ENCODE measurements at places on chromosomes 7 and 10. TPM values are rescaled to one million over a fixed set of nuclear protein-coding genes. Genes with fewer than 3 reads are reported as not detected.

RNLS gene
- 10.2 TPM for total RNA-seq

ASZ1 gene
- not detected for total RNA-seq

FXYD4 gene
- not detected for total RNA-seq

CHAT gene
- total RNA-seq: not detected

SEC31B gene
- 1.2 TPM for total RNA-seq

PRR15 gene
- total RNA-seq: 0.22 TPM

CCDC126 gene
- 5.8 TPM for total RNA-seq

GPR26 gene
- not detected for total RNA-seq

MYPN gene
- 0.25 TPM for total RNA-seq

VPS50 gene
- 39.1 TPM for total RNA-seq

SEC61G gene
- total RNA-seq: 625 TPM

TMEM120A gene
- 25.5 TPM for total RNA-seq

KIF11 gene
- total RNA-seq: 59.2 TPM

VSTM4 gene
- 1.1 TPM for total RNA-seq

PRTFDC1 gene
- 22.9 TPM for total RNA-seq

DLX5 gene
- total RNA-seq: not detected

MET gene
- 128 TPM for total RNA-seq

WEE2 gene
- total RNA-seq: not detected

LIPJ gene
- not detected for total RNA-seq

CALU gene
- 1,188 TPM for total RNA-seq

SPAM1 gene
- not detected for total RNA-seq

PANK1 gene
- 12.9 TPM for total RNA-seq

JAKMIP3 gene
- 0.11 TPM for total RNA-seq

OPN4 gene
- total RNA-seq: not detected

KNDC1 gene
- 3.2 TPM for total RNA-seq

NME8 gene
- total RNA-seq: not detected

LARP4B gene
- total RNA-seq: 28.6 TPM

POLR2J2 gene
- total RNA-seq: 3.2 TPM

MLXIPL gene
- total RNA-seq: not detected

PNLIP gene
- total RNA-seq: not detected

CYP2C19 gene
- not detected for total RNA-seq

SLC13A1 gene
- total RNA-seq: not detected

ITPRID1 gene
- not detected for total RNA-seq

UTF1 gene
- not detected for total RNA-seq

CYP2C8 gene
- total RNA-seq: not detected

LIPF gene
- total RNA-seq: not detected

EIF5AL1 gene
- 1.3 TPM for total RNA-seq

HERPUD2 gene
- total RNA-seq: 16.6 TPM

TAS2R38 gene
- total RNA-seq: not detected

FMC1 gene
- total RNA-seq: 8.9 TPM

C7orf57 gene
- total RNA-seq: not detected

CALN1 gene
- total RNA-seq: not detected

HSPA12A gene
- 21.0 TPM for total RNA-seq

FFAR4 gene
- not detected for total RNA-seq

EPHA1 gene
- total RNA-seq: 0.33 TPM

PHF14 gene
- total RNA-seq: 28.0 TPM

TMEM236 gene
- 0.11 TPM for total RNA-seq

AEBP1 gene
- 165 TPM for total RNA-seq

ASAH2 gene
- total RNA-seq: 0.77 TPM

DPY19L1 gene
- 34.6 TPM for total RNA-seq

FBXL13 gene
- total RNA-seq: 1.2 TPM

CFAP69 gene
- total RNA-seq: 4.4 TPM

APBB1IP gene
- total RNA-seq: 0.37 TPM

SLC39A12 gene
- total RNA-seq: under 0.01 TPM

TMEM184A gene
- 0.11 TPM for total RNA-seq
